ENCODE measurements at places on chromosomes 4 and X.
A peak's percentile ranks its signal among the peaks of the same experiment; 100 is the strongest.

DNA sequence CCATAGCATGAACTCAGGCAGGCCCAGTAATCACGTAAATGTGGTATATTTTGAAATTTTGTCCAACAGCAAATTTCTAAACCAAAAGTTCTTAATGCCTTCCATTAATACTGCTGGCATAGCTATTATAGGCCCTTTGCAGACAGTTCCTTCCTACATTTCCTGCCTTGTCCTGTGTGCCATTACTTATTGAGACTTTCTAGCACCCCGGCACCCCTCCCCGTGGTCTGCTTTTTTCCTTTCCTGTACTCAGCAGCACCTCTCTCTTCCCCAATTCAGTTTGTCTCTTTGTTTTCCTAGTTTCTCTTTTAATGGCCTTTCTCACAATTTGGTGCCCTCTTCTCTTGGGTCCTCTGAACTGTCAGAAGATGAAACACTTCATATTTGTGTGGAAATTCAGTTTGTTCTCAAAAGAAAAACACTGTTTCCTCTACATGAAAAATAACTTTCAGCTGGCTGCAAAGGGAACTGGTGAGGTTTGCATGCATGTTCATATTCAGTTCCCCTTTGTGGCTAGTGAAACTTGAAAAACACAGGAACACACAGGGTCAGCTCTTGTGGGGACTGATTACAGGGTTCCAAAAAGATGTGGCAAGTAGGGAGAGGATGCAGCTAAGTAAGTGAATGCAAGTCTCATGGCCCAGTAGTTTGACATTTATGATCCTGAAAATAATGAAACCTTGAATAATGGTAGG lies 17.1 kb downstream of the GPR34 start:
- no peak for DNase-seq

GRCh38 chr4:177841258-177841657 lies 399.0 kb upstream of the AGA start:
- DNase-seq: no peak

GRCh38 chrX:153537526-153538295 lies 20.3 kb downstream of the ATP2B3 start:
- no peak for DNase-seq

DNA sequence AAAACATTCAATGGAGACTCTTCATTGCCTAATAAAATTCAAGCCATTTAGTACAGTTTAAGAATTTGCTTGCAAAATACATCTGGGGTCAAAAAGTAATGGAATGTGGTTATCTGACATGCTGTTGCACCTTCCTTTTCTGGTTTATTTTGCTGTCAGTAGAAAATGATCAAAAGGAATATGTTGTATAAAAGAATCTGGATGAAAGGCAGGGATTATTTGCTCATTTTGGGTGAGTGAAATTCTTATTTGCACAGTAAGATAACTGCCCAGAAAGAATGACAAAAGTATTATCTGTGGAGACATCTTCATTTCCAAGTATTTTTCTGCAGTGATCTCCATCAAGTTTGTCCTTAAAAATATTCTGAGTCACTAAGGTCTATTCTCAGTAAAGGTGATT lies 30.4 kb downstream of the BOD1L1 start:
- no peak for DNase-seq

GRCh38 chr4:10239982-10240654 lies 123.5 kb upstream of the WDR1 start:
- no peak for DNase-seq

- no peak for DNase-seq
These were observed 101.4 kb downstream of the AFAP1 start for GRCh38 chr4:7838136-7838782.

- DNase-seq: no peak
These were observed 57.6 kb upstream of the MAP9 start for GRCh38 chr4:155434366-155434765.

DNA sequence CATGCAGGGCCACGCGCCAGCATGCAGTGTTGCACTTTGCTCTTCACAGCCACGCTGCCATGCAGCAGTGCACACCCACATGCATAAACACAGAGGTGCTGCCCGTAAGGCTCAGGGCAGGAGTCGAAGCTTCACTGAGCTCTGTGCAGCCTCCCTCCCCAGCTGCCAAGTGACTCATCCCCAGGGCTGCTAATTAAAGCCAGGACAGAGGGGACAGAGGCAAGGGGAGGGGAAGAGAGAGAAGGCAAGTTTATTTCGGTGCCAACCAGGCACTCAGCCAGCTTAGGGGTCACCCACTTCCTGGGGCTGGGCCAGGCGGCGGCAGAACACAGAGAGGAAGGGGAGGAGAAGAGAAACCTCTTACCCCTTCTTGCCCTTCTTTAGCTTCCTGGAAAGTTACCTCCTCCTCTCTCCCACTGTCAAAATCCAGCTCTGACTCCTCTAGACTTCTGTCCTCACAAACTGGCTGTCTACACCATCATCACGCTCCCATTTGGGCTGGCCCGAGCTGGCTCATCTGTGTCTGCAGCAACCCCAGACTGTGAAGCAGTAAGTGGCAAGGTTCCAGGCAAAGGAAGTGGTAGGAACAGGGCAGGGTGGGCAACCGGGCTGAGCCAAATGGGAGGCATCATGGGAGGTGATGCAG lies 6.2 kb upstream of the IQSEC2 start:
- DNase-seq: peak; percentile 8

DNA sequence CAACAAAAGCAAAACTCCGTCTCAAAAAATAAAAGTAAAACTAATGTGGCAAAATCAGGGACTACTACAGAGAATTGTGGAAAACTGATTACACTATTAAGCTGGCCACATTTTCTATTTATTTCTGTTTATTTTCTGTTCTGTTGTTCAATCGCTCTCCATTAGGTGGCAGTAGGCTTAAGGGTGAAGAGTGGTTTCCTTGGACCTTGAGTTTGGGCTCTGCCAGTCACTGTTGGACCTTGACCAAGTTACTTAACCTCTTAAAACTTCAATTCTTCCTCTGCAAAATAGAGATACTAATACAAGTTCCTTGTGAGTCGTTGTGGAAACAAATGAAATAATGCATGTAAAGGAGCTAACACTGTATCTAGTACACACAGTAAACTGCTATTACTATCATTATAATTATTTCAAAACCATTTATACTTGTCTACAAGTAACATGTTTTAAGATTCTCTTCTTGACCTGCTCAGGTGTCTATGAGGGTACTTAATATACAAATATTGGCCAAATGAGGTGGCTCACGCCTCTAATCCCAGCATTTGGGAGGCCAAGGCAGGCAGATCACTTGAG lies 15.2 kb downstream of the HSD17B11 start:
- no peak for DNase-seq

- no peak for DNase-seq
These were observed 71.2 kb upstream of the GRID2 start for GRCh38 chr4:92232566-92232965.

DNA sequence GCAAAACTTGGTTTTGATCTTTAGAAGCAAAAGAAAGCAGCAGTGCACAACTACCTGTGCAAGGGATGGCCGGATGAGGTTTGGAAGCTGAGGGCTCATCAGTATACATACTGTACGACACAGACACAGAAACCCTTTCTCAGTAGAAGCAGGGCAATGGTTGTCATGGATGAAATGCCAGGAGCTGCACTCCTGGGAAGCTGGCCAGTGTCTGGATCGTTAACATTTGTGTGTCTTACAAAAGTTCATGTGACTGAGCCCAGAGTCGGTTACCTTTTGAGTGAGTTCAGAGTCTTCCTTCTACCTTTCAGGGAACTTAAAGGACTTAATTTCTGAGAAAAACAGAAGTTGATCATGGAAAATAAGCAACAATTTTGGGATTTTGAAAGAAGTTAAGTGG lies 230.3 kb downstream of the APBB2 start:
- DNase-seq: no peak

DNA sequence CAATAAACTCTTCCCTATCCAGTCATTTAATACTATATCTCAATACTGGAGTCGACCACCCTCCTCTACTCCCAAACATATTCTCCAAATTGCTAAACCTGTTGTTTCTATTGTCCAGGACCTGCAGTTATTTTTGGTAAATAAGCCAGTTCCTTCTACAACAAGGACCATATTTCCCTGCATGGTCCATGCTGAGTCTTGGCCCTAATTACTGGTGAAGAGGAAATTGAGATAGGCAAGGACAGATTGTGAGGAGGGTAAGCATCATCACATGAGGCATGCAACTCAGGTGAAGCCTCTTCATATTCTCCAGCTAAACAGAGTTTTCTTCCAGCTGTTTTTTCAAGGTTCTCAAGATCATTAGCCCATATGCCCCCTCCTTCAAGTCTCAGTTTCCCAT lies 1193.6 kb downstream of the RAPGEF2 start:
- no peak for DNase-seq

- DNase-seq: no peak
These were observed 1.8 kb downstream of the AVPR2 start for GRCh38 chrX:153906126-153906917.

GRCh38 chr4:138832563-138832962 lies 183.0 kb upstream of the NOCT start:
- no peak for DNase-seq

- DNase-seq: no peak
These were observed 13.0 kb downstream of the EXOC1 start for GRCh38 chr4:55866290-55866907.

GRCh38 chrX:39966176-39966575 lies 131.6 kb downstream of the BCOR start:
- no peak for DNase-seq

GRCh38 chrX:9955506-9955905 lies 11.7 kb upstream of the CLDN34 start:
- no peak for DNase-seq

- DNase-seq: no peak
These were observed 79.2 kb downstream of the USP9X start for GRCh38 chrX:41164449-41164848.

- no peak for DNase-seq
These were observed 79.3 kb downstream of the FRAS1 start for GRCh38 chr4:78136109-78137081.

GRCh38 chr4:14874990-14875389 lies 127.3 kb upstream of the CPEB2 start:
- no peak for DNase-seq

DNA sequence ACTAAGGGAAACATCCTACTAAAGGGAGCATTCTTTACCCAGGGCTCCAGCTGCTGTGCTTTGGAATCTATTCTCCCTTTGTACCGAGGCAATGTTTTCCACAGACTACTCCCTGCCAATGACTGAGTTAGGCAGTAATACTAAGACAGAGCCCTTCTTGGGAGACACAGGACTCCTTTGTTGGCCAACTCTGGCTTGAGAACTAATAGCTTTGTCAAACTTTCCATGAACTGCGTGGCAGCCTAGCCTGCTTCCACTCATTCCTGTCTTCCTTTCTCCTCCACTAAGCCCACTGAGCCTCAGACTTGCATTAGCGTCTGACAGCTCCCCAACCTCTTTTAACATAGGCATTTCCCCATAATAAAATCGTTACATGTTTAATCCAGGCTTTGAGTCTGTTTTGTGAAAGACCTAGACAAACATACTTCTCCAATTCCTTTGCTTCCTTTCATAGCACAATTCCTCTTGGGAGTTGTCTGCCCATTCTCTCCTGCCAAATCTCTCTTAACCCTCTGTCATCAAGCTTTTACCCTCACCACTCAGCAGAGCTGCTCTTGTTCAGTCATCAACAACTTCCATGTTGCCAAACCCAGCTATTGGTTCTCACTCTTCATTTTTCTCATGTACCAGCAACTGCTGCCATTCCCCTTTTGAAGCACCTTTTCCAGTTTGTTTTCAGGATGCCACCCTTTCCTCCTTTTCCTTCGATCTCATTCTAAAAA lies 300.3 kb upstream of the IGFBP7 start:
- DNase-seq: no peak

- no peak for DNase-seq
These were observed 2.5 kb upstream of the PLP1 start for GRCh38 chrX:103774070-103774642.

DNA sequence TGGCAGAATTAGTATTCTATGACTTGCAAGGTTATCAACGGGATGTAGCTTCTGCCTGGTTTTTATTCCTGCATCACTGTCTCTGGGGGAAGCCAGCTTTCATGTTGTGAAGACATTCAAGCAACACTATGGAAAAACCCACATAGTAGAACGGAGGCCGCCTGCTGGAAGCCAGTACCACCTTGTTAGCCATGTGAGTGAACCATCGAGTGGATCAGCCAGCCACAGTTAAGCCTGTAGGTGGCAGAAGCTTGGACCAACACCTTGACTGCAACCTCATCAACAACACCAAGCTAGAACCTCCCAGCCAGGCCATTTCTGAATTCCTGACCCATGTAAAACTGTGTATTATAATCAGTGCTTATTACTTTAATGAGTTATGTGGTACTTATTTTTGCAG lies 538.2 kb downstream of the KCNIP4 start:
- DNase-seq: no peak

DNA sequence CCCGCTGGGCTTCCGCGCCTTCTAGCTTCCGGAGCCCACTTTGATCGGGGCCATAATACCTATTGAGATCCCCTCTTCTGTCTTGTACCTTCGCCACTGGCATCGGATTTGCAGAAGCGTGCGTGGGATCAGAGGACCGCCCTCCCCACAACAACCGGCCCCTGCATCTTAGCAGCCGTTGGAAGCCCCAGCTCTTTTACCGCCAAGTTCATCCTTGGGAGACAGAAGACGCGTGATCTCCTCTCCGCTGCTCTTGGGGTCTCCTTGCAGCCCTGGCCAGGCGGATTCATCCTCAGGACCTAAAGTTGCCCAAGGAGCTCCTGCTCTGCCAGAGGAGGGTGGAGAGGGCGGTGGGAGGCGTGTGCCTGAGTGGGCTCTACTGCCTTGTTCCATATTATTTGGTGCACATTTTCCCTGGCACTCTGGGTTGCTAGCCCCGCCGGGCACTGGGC lies 1.6 kb downstream of the SLIT2 start:
- no peak for DNase-seq
